ENCODE measurements at places on chromosomes 13 and 19.

DNA sequence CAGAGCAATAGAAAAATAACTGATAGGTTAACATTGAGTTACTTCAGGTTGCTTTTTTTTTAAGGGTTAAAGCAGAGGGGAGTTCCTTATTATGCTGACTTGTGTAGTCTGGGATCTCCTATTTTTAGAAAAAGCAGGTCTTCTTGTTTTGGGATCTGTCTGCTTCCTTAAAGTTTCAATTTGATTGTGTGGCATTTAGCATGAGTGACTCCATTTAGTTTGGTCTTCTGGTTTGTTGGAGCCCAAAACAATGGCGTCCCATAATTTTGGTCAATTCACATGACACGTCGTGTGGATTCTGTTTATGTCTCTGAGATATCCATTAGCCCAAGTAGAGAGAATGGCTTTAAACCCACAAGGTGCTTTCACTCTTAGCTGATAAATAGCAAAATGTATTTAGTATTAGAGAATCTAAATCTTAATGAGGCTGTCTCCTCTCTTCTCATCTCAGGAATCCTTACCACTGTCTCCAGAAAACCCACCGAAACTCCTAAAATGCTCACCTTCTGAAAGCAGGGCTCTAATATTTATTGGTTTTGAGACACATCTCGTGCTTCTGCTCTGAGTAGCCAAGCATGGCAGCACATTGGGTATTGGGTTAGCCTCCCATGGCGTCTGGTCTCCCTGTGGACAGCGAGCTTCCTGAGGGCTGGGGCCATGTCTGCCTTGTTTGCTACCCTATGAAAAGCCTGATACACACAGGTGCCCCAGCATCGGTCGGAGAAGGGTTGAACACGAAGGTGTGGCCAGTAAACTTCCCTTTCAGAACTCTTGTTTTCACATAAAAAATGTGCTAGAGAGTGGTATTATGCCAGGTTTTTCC lies 67.2 kb upstream of the GPR183 start:
- no peak for DNase-seq

- no peak for DNase-seq
Measured at GRCh38 chr13:73040484-73040883, 18.3 kb upstream of the KLF5 start.

- DNase-seq, result peak; percentile 60
Measured at GRCh38 chr13:54633456-54633855, 1604.8 kb downstream of the OLFM4 start.

DNA sequence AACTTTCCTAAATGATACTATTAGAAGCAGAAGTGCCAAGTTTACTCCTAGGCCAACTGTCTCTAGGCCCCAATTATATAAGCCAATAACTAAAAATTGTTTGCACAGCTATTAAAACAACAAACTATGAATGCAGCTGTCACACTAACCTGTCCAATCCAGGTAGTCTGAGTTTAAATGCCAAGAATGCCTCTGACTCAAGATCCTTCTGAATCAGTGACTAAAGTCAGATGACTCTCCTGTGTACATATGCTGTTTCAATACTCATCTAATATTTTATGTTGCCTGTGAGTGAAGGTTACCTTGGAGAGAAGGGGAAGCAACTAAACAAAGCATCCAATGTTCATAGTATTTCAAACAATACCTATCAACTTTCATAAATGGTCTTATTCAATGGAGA lies 257.0 kb downstream of the ENOX1 start:
- DNase-seq, result no peak

DNA sequence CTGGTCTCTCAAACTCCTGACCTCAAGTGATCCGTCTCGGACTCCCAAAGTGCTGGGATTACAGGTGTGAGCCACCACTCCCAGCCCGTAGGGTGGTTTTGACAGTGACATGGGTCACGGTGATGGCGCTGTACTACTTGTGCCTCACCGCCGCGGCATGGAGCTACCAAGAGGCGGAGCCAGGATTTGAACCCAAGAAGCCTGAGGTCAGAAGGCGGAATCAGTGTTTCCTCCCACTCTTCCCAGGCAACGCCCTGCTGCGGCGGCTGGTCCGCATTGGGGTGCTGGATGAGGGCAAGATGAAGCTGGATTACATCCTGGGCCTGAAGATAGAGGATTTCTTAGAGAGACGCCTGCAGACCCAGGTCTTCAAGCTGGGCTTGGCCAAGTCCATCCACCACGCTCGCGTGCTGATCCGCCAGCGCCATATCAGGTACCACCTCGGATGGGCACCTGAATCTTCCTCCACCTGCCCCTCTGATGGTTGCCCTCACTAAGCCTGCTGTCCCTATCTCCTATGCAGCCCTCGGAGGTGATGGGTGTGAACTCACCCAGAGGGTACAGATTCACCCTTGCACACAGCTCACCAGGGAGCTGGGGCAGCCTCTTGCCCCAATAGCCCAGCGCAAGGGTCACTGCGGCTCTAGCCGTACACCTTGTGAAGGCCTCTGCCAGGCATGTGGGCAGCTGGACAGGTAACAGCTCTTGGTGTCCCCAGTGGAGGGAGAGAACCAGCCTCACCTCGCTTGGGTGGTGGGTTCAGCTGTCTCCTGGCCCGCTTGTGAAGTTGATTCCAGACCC lies 5.6 kb downstream of the RPS9 start:
- DNase-seq, result no peak

All from NCI-H446 treated with DMSO at 0.1 percent for 48 hours (cell line).